ENCODE measurements at places on chromosomes 11 and 22.
A peak's percentile ranks its signal among the peaks of the same experiment; 100 is the strongest.

- DNase-seq = no peak
These were observed 51.3 kb upstream of the CD44 start for GRCh38 chr11:35087648-35088047.

- no peak for DNase-seq
These were observed 95.0 kb downstream of the ARHGAP8 start for GRCh38 chr22:44847380-44847779.

DNA sequence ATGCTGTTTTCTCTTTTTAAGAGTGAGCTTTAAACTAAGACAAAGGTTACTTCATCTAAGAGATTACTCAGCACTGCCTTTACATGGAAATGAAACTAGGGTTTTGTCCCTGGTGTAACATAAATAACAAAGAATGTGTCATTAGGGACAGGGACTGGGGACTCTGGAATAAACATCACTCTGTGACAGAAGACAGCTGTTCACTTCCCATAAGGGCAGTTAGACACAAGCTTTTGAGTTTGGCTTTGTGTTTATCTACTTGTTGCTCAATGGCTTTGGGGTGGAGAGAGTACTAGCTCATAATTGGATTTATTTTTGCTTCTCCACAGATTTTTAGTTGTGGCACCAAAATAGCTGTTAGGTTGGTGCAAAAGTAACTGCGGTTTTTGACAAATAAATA, 154.5 kb downstream of the OR4C45 start:
- DNase-seq = no peak

DNA sequence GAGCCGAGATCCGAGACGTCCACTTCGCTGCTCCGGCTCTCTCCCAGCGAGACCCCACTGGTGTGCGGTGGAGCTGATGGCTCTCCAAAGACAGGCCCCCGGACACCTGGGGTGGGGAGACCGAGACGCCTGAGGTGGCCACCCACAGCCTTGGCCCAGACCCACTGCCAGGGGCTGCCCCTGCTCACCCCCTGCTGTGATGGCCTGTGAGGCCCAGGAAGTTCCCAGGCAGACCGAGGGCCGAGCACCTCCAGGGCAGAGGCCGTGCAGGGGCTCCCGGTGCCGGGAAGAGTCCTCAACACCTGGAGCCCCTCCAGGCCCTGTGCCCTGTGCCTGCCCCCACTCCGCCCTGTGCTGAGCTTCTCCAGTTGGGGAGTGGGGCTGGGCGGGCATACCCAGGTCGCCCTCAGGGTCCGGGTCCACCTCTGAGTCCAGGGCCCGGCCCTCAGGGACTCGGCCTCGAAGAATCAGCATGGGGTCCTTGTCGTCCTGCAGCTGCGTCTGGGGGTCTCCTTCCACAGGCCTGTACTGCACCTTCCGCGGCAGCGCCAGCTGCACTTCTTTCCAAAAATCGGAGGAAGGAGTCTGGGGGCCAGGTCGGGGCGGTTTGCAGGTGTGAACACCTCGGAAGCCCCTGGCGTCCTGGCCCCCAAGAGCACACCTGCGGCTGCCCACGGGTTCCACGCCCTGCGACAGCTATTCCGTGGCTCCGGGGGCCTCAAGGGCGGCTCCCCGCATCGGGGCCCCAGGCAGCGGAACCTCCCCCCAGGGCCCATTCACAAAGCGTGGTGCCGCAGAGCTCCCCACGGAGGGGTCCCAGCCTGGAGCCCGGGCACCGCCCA, 8.6 kb downstream of the SIGIRR start:
- DNase-seq = no peak

DNA sequence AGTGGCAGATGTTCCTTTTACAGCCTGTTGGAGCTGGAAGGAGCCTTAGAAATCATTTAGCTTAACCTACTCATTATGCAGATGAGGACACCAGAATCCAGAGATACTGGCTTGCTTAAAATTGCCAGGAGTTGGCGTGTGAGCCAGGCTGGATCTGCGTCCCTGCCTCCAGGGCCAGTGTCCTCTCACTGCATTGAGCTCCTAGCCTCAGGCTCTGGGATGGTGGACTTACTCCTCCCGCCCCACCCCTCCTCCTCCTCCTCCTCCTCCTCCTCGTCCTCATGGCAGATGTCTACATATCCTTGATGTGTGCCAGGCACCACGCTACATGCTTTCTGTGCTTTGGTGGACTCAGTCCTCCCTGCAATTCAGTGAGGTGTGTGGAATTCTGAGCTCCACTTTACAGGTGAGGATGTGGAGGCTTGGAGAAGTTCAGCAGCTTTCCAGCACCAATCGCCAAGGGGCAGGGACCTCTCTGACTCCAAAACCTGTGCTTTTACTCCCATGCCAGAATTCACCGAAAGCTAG, 24.1 kb downstream of the ADAMTS15 start:
- DNase-seq = no peak

GRCh38 chr11:17541330-17541885, 2.8 kb downstream of the USH1C start:
- no peak for DNase-seq

DNA sequence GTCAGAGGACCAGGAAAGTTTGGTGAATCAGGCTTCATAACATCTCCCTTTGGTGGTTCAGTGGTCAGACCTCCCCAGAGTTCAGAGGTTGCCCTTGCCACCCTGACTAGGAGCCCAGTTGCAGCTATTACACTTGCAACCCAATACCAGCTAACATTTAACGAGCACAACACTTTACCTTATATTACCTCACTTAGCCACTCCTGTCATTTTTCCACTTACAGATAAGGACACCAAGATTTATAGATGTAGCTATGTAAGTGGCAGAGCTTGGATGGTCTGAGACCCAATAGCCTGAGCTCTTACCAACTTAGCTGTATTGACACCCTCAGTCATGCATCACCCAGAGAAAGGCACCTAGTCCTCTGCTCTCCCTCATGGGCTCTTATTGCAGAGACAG, 234.7 kb downstream of the INSC start:
- no peak for DNase-seq

- no peak for DNase-seq
These were observed 338.1 kb upstream of the NARS2 start for GRCh38 chr11:78912778-78913177.

GRCh38 chr11:21511835-21512440, 680.9 kb upstream of the ANO5 start:
- peak; percentile 68 for DNase-seq

DNA sequence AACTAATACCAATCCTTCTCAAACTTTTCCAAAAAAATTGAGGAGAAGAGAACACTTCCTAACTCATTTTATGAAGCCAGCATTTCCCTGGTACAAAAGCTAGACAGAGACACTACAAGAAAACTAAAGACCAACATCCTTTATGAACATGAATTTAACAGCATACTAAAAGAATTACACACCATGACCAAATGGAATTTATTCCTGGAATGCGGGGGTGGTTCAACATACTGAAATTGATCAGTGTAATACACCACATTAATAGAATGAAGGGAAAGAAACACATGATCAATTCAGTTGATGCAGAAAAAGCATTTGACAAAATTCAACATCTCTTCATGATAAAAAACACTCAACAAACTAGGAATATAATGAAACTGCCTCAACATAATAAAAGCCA, 148.1 kb downstream of the WNT7B start:
- no peak for DNase-seq

DNA sequence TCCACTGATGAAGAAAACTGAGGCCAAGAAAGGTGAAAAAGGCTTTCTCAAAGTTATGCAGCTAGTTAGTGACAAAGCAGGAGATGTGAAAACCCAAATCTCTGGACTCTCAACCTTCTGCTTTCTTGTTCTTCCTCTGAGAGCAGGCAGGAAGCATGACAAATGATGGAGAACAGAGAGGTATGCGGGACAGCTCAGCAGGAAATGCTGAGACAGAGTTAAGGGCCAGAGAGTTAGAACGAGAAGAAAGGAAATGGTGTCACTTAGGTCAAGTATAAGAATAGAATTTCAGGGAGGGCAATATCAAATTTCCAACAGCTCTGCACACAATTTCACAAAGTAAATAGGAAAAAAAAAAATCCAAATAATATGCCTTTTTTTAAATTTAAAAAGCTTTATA, 67.6 kb upstream of the ARHGAP42 start:
- DNase-seq = no peak

- DNase-seq = no peak
These were observed 454.7 kb upstream of the DDI1 start for GRCh38 chr11:103581760-103582159.

DNA sequence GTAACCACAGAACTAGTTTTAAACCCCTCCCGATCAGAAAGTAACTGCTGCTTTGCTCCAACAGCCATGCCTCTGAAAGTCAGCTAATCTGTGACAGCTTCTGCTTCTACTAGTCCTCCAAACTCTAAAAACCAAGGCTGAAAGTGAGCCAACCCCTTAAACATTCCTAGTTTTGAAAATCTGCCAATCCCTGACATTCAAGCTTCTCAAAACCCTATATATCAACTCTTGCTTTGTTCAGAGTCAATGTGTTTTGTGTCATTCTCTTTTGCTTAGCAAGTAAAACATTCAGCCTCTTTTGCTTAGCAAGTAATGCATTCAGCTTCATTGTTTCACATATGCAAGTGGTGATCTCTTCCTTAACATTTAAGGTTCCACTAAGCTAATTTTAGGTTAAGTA, 56.9 kb downstream of the ATG16L2 start:
- no peak for DNase-seq

DNA sequence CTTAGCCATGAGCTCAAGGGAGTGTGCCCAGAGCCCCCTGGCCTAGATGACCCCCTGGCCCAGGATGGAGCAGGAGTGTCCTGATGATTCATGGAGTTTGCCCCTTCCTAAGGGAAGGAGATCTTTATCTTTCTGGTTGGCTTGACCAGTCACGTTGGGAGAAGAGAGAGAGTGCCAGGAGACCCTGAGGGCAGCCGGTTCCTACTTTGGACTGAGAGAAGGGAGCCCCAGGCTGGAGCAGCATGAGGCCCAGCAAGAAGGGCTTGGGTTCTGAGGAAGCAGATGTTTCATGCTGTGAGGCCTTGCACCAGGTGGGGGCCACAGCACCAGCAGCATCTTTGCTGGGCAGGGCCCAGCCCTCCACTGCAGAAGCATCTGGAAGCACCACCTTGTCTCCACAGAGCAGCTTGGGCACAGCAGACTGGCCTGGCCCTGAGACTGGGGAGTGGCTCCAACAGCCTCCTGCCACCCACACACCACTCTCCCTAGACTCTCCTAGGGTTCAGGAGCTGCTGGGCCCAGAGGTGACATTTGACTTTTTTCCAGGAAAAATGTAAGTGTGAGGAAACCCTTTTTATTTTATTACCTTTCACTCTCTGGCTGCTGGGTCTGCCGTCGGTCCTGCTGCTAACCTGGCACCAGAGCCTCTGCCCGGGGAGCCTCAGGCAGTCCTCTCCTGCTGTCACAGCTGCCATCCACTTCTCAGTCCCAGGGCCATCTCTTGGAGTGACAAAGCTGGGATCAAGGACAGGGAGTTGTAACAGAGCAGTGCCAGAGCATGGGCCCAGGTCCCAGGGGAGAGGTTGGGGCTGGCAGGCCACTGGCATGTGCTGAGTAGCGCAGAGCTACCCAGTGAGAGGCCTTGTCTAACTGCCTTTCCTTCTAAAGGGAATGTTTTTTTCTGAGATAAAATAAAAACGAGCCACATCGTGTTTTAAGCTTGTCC, 14.3 kb downstream of the ADORA2A start:
- no peak for DNase-seq

DNA sequence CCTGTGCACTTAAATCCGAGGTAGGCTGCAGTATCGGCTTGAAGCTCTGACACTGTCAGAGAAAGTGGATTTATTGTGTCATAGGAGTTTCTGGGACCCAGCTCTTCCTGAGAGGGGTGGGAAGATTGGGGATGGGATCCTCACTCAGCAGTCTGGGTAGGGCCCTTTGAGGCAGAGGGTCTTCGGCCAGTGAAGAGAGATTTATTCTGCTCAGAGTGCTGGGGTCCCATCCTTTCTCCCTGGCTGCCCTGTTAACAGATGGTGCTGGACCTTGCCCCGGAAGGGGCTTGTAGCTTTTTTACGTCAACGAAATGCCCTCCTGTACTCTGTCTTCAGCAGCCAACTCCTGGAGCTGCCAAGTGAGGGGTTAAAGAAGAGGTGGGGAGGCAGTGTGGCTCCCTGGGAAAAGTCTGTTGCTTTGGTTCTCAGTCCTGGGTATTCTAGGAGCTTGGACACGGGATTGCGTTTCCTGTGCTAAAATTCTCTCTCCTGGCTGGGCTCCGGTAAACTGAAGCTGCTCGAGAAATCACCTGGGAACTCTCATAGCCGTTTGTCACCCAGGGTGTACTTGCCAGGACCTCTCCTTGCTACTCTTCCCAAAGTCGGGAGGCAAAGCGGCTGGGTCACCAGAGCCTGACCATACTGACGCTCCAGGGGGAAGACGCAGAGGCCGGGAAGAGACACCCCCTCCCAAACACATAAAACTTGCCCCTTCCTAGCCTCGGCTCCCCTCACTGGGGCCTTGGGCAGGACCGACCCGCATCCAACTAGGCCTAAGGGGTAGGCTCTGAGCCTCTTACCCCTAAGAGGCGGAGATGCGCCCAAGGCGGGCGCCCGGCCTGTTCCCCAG, 806 bp upstream of the SMDT1 start:
- DNase-seq = no peak

DNA sequence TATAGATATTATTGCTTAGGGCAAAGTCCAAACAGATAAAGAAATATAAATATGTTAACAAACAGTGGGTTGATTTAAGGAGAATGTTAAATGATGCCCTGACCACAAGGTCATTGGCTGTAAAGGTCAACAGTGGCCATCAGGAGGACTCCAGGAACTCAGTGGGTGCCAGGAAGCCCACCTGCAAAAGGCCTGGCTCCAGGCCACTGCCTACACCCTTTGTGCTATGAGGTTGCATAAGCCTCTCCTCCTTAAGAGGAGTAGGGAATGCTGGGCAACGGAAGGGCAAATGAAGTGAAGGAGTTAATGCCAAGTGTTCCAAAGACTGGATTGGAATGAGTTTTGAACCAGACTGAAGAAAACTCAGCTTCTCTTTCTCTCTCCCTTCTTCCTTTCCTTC, 73.3 kb upstream of the ALX4 start:
- DNase-seq = no peak

- DNase-seq = no peak
These were observed 54.8 kb upstream of the CREB3L1 start for GRCh38 chr11:46222490-46223251.

DNA sequence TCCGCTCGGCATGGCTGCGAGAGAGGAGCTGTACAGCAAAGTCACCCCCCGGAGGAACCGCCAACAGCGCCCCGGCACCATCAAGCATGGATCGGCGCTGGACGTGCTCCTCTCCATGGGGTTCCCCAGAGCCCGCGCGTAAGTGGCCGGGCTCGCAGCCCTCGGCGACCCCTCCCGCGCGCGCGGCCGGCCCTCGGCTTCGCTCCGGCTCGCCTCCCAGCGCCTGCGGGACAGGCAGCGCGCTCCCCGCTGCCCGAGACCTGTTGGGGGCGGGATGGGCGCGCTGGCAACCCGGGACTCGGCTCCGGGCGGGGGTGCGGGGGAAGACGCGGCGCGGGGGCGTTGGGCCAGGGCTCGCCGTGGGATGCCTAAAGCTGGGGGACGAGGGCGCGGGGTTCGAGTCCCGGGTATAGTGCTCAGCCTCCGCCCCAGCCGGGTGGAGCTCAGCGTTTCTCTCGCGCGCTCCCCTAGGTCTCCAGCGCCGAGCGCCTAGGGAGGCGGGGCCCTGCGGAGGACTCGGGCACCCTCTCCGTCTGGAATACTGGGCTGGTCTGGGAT, 630 bp downstream of the UBASH3B start:
- DNase-seq = no peak
